ENCODE measurements at places on chromosomes 2 and 18.

DNA sequence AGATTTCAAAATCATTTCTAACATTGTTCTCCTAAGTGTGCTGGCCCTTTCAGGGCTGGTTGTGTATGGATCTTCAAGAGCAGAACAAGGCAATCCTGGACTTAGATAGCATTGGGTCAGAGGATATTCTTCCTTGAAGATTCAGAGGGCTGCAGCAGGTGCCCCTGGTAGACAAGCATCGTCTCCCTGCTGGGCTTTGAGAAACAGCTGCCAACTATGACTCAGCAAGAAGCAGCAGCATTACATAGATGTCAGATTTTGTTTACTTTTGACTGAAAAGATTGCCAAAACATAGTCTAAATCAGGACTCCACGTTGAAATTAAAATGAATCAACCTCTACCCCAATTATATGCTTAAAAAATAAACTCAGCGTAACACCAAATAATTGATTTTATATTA, 618.8 kb downstream of the SOCS6 start:
- no peak for DNase-seq

DNA sequence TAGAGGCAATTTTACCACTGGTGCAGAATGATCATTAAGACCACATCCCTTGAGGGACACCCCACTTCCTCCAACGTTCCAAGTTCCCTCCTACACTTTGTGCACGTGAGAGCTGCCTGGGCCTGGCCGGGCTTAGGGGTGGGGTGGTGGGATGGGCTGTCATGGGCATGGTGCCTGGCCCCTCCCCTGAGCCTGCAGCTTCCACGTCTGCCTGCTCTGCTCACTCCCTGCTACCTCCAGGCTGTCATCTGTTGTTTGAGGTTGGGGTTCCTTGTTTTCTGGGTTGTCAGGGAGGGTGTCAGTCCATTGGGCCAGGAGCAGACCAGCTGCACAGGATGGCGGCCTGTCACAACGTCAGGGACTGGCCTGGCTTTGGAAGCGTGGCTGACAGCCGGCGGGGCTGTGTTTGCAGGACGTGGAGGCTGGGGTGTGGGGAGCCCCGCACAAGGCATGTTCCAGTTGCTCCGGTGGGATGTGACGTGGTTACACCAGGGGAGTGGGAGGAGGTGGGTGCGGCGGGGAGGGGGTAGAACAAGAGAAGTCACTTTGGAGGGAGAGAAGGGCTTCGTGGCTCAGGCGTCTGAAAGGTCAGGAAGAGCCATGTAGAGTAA, 72.3 kb downstream of the RTP5 start:
- no peak for DNase-seq

- DNase-seq: no peak
Measured at GRCh38 chr2:8600456-8600855, 81.4 kb upstream of the ID2 start.

DNA sequence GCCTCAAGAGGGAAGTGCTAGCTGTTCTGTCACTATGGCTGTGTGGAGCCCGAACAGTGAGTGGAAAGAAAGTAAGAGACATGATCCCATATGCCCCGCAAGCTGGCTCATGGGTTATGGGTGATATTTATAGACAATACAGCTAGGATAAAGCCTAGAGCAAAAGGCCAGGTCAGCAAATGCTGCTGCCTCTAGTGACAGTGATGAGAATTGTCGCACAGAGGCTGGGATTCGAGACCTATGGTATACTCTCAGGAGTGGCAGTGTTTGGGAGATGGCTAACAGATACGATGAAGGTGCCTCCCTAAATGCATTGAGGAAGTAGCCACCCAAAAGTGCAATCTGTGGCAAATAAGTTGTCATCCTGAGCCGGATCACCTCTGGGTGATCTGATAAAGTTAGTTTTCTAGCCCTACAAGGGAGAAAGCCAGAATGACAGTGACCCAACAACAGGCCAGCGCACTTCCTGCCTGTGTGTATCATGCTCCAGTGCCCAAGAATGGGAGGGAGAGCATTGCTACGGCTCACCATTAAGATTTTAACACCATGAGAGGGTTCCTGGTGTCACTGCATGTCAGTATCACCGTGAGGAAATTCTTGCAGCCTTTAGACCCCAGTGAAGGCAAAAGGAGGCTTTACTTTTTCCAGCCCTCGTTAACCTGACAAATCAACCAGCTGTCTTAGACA, 92.2 kb upstream of the TGFA start:
- DNase-seq: no peak

GRCh38 chr18:63306249-63306648, 13.3 kb downstream of the BCL2 start:
- DNase-seq: no peak

DNA sequence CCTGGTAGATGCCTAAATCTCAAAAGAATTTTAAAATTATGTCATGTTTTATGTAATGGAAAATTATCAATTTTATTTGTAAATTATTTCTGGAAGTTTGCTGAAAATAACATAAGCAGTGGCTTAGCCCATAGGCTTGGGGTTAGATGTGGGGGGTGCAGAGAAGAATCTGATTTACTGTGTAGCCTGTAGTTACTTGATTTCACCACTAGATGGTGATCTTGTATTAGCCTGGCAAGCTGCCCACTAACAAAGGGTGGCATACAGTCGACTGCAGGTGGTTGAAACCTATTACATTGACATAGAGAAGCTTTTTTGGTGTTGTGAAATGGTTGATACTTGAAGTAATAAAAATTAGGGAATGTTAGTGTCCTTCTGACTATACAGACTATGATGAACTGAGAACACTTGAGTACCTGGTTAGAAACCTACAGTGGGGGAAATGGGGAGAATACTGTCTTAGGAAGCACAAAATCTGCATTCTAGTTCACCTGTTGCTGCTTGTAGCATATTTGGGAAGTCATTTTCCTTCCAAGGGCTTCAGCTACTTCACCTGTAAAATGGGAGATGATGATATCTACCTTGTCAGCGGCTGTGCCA, 191.0 kb upstream of the LHCGR start:
- peak; percentile 58 for DNase-seq

DNA sequence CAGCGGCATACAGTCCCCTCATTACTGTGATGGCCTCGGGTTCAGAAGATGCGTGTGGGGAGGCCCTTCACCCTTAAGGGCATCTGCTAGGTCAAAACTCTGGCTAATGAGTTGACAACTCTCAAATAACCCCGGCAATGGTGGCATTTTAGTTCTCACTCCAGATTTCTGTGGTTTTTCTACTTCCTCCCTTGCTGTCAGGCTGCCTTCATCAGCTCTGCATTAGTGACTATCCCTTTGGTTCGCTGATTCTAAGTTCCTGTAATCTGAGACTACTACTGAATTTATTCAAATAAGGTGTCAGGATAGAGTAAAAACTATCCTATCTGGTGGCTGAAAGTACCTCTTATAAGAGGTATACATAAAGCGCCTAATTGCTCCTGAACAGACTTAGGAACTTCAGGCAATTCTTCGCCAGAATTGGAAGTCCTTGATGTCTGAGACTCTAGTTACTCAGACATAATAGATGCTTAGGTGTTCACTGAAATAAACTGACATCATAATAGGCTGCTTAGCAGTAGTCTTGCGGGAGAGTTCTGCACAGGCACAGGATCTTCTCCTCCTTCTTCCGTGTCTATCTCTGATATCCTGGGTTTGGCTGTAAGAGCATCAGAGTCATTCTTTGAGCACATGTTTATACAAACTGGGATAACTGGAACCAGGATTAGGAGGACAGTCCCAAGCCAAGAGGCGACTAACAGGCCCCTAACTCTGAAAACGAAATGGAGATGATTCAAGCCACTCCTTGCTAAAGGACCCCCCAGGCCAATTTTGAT, 194.5 kb downstream of the DNER start:
- DNase-seq: no peak
